Effector CD4-positive, alpha-beta T cell (primary cell): ENCODE measurements at places on chromosomes 16 and 17.

GRCh38 chr16:86772671-86773353, 194.5 kb downstream of the FOXL1 start:
- DNase-seq: no peak

GRCh38 chr16:11161974-11162373, 94.0 kb downstream of the SOCS1 start:
- no peak for DNase-seq

DNA sequence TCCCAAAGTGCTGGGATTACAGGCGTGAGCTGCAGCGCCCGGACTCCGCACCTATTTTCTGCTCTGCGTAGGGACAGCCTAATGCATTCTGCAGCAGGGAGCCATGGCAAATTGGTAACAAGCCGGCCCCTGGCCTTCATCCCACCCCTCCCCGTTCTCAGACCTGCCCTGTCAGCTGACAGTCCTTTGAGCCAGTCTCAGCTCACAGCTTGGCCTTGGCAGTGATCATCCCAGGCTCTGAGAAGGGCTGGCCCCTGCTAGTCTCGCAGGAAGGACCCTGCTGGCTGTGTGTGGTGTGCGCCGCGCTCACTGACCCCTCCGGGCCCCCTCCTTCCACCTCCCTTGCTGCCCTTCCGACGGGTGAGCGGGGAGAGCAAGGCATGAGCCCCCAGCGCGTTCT, 10.3 kb upstream of the NPTX1 start:
- no peak for DNase-seq

DNA sequence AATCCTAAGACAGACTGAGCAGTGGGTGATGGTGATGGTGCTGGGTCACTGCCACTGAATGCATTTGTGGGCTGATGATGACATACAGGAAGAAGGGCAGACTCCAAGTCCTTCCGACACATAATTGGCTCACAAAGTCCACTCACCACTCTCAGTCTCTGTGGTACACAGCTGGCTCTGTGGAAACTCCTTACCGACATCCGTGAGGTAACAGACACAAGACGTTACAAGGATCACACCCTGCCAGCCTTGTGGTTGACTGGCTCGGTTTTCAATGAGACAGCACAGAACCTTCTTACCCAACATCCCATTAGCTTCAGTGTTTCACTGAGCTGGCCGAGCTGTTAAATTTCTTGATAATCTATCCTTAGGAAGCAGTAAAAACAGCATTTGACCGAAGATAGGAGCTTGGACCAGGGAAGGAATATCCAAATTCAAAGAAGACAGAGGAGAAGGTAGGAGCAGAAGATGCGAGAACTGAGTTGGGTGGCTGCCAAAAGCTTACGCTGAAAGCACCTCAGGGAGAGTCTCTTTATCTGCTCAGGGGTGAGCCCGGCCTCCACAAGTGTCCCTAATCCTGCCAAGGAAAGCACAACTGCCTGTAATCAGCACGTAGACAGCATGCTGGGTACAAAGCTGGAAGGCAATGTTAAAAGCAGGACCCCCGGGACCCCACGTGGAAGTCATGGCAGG, 5.5 kb upstream of the MXRA7 start:
- DNase-seq: peak; percentile 42

DNA sequence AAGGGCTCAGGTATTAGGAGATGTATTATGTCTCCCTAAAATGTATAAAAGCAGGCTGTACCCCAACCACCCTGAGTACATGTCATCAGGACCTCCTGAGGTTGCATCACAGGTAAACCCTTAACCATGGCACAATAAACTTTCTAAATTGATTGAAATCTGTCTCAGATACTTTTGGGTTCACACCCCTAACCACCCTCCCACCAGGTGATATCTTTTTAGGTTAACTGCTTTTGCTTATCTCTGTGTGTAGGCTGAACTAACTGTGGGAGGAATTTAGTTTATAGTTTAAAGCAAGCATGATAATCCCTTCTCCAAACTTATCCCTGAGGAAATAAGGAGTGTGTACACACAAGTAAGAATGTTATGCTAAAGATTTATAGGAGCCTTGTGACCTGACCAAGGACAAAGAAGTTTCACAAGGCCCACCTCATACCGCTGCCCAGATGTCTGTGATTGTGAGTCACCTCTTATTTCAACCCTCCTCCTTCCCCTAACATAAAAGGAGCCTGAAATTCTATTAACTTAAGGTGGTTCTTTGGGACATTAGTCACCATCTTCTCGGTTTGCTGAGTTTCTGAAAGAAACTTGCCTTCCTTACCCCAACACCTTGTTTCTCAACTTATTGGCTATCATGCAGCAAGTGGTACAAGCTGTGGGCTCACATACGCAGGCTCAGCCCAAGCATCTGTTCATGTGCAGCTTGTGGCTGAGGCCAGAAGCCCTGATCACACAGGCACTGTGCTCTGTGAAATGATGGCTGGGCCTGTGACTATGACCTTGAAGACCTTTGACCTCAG, 11.3 kb downstream of the PRSS22 start:
- DNase-seq: no peak

DNA sequence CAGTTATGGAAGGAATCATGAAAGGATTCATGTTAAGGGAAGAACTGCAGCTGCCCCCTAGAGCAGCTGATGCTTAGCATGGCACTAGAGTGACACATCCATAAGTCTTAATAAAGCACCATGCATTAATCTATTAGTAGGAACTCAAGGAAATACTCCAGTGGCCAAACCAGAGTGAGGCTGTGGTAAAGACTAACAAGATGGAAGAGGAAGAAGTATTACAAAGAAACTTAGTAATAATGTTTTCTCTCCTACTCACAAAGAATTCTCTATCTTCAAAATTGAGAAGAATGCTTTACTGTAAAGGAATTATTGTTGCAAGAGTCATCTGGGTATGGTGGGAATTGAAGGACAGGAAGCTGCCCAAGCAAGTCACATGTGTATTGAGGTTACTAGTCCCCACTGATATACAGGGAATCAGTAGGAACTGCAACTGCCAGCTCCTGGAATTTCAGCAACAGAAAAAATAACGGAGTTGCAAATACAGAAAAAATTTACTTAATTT, 29.9 kb upstream of the TOM1L1 start:
- DNase-seq: no peak

DNA sequence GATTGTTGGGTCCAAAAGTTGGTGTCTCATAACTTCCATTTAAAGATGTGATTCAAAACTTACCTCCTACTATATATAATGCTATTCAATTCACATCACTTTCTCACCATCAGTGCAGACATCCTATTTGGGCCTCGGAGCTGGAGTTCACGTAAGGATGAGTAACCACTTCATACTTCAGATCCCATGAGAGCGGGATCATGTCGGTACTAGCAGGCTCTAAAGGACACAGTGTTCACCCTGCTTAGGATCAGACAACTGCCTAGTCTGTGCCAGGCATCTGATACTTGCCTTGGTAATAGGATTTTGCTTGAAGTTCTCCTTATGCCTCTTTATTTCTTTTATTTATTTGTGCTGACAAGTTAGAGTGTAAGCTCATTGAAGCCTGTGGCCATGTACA, 39.5 kb downstream of the RBFOX1 start:
- DNase-seq: no peak

DNA sequence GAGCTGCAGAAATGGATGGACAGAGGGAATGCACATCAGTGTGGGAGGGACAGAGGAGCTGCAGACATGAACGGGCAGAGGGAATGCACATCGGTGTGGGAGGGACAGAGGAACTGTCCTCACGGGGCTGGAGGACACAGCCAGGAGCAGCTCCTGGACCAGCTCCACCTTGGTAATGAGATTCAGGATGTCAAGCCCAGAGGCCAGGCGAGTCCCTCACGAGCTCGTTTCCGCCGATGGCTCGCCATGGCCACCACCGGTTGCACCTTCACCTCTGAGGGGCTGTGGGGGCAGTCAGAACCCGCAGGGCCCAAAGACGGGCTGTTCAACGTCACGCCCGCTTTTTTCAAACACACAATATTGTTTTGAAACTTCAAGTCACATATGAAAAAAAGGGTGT, 56.2 kb downstream of the RPH3AL start:
- no peak for DNase-seq

- no peak for DNase-seq
Measured at GRCh38 chr16:77117707-77118106, 73.3 kb upstream of the MON1B start.

DNA sequence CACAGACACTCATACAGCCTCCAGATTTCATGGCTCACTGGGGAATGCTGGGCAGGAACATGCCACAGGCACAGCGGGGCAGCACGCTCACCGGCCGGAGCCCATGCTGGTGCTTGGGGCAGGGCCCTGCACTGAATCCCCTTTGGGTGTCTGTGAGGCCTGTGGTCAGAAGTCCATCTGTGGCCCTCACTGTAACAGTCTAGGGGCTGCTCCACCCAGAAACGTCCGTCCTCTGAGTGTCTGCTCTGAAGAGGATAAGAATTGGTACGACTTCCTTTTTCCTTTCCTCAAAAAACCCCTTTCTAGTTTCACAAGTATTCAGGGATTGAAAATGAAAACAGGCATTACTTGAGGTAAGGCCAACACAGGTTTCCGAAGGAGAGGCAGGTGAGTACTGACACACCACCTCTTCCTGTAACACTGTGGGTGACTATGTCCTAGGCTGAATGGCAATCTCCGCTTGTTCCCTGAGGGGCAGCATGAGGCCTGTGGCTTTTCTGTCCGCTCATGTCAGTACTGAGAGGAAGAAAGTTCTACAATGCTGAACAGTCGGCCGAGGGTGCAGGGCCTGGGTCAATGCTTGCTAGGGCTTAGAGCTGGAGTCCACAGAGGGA, 42.5 kb downstream of the TMEM11 start:
- no peak for DNase-seq

DNA sequence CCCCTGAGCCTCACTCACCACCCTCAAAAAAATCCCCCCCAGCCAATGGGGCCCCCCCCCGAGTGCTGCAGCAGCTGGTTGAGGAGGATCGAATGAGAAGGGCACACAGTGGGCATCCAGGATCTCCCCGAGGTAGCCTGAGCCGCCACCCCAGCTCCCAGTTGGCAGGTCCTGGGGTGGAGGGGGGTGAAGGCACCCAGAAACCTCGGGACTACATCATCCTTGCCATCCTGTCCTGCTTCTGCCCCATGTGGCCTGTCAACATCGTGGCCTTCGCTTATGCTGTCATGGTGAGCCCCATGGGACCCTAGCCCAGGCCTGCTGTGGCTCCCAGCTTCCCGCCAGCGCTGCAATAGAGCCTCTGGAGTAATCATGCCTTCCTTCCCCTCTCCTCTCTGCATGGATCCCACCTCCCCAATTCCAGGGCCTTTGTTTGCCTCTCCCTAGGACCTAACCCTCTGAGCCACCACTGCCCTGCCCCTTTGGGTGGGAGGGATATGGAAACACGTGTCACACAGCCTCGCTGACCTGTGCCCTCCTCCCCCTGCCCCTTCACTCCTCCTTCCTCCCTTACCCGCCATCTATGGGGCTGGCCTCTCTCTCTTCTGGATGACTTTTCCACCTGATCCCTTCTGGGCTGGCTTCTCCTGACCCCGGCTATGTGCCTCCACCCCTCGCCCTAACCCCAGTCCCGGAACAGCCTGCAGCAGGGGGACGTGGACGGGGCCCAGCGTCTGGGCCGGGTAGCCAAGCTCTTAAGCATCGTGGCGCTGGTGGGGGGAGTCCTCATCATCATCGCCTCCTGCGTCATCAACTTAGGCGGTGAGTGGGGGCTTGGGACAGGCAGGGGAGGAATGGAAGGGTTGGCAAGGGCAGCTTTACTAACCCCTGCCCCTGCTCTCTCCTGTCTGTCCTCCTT, 1.9 kb downstream of the PRRT2 start:
- DNase-seq: no peak

DNA sequence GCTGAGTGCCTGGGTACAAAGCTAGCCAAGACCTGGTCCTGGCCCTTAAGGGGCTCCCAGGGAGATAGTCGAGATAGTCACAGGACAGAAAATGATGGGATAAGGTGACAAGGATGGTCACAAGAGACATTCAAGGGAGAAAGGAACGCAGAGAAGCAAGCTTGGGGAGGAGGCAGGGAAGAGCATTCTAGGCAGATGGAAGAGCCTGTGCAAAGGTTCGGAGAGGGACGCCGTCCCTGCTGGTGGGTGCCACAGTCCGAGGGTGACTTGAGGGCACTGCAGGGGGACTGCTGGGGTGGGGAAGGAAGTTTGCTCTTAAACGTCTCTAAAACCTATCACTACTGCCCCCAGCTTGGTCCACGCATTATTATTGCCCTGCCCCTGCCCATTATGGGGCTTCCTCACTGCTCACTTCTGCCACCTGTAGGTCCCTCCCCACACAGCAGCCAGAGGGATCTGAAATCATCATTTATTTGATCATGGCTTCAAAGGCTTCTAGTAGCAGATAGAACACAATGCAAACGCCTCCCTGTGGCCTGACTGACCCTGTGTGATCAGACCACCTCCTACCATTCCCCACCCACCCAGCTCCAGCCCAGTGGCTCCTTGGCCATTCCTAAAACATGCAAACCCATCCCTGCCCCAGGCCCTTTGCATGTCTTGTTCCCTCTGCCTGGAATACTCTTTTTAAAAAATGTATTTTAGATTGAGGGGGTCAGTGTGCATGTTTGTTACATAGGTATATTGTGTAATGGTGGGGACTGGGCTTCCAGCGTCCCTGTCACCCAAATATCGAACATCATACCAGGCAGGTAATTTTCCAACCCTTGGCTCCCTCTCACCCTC, 60.3 kb downstream of the RMI2 start:
- no peak for DNase-seq

- DNase-seq: no peak
Measured at GRCh38 chr17:34628879-34629278, 49.5 kb downstream of the TMEM132E start.

DNA sequence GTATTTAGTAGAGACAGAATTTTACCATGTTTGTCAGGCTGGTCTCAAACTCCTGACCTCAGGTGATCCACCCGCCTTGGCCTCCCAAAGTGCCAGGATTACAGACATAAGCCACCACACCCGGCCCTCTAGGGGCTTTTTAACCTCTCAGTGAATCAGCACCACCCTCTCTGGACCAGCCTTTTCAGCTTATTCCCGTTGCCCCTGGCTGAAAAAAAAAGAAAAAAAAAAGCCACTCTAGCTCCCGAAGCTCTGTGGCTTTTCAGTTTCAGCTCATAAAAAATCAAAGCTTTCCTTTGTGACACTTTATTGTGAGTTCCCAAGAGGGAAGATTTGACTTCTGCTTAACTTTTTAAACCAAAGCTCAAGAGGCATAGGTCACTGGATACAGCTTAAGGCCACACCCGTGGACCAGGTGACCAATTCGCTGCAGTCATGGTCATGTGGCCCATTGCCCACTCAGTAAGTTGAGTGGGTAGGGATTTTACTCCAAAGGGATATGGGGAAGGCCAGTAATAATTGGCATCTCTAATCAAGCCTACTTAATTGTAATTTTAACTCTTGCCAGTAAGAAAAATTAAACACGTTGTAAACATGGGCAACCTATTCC, 46.6 kb upstream of the MED13 start:
- DNase-seq: no peak

GRCh38 chr17:49390548-49391324, 23.9 kb downstream of the PHB1 start:
- no peak for DNase-seq
